SJCRH30 (cell line): ENCODE measurements at places on chromosomes 1 and 21. TPM values are rescaled to one million over a fixed set of nuclear protein-coding genes. Genes with fewer than 3 reads are reported as not detected.

DNA sequence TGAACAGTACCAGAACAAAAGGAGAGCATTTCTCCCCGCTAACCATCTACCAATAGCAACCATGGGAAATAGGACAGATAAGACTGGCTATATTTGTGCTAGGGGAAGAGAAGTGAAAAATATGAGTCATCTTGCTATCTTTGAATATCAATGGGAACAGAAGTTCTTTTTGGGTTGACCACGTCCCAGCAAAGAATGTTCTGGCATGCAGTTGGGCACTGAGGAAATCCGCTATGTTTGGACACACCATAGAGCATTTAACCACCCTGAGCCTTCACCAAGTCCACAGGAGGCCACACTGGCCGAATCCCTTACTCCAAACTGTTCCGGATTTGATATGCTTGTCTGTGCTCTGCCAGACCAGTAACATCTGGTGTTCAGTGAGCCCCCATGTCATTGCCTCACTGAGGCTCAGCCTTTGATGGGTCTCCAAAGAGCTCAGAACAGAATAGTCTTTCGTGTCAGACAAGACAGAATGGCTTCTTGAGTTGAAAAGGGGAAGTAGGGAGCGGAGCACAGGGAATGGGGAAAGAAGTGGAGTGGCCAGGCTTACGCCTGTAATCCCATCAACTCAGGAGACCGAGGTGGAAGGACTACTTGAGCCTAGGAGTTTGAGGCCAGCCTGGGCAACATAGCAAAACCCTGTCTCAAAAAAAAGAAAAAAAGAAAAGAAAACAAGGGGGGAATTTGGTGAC lies 81.4 kb downstream of the SMYD2 start:
- H3K27ac ChIP-seq, result no peak overlapping the region
- no peaks in the 10 kb centered on the region for H3K4me1 ChIP-seq
- peaks cover 39% of the 10 kb centered on the region for H3K36me3 ChIP-seq
- no peak for DNase-seq
- H3K27me3 ChIP-seq, result no peaks in the 10 kb centered on the region

DNA sequence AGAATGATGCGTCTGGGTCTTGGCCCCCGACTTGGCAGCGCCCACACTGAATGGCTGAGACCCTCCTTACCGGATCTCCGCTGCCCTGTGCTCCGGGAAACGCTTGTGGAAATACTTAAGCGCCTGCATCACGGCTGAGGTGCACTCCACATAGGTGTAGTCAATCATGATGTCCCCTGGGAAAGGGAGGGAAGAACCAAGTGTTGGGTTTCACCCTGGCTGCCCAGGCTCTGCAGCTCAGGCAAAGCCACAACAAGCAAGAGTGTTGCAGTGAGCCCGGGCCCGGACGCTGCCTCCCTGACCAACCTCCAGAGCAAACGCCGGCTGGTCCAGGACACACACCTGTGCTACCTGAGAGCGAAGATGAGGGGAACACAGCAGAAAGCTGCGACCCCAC lies 21.5 kb upstream of the SPATC1L start:
- DNase-seq, result no peak
- no peaks in the 10 kb centered on the region for H3K27me3 ChIP-seq
- no peak overlapping the region for H3K4me3 ChIP-seq

Gene TBX15
- total RNA-seq, result 58.0 and 63.1 TPM in 2 replicates

Gene C1QB
- not detected in 2 replicates for total RNA-seq

Gene PPM1J
- 0.85 and 1.2 TPM in 2 replicates for total RNA-seq

GRCh38 chr1:155051777-155052398 lies 772 bp downstream of the ADAM15 start:
- no peaks in the 10 kb centered on the region for H3K36me3 ChIP-seq
- no peaks in the 10 kb centered on the region for H3K27me3 ChIP-seq
- no peak overlapping the region for H3K27ac ChIP-seq
- peak overlapping the region; percentile 67 for H3K4me3 ChIP-seq
- DNase-seq, result peak; percentile 37

DNA sequence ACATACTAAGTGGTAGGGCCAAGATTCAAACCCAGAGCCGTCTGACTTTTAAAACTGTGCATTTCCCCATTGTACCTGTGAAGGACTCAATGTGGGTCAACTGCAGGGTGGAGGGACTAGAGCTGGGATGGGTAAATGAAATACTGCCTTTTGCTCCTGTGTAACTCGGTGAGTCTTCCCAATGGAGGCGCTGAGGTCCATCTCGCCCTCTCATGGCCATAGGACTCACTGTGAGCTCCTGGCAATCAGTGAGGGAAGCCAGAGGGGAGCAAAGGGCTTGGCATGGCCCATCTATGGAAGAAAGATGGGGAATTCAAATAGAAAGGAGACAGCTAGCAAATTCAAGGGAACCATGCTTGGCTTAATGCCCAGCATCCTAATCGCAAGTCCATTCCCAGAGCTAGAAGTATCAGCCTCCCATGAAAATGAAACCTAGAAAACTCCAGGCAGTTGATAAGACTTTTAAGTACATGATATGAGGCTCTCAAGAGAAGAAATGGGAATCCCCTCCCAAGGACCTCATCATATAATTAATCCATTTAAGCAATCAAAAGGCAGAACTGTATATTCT lies 25.4 kb upstream of the CGN start:
- no peaks in the 10 kb centered on the region for H3K36me3 ChIP-seq
- H3K27ac ChIP-seq, result no peak overlapping the region
- H3K27me3 ChIP-seq, result no peaks in the 10 kb centered on the region
- no peak overlapping the region for H3K4me3 ChIP-seq

Gene PALMD
- total RNA-seq, result 33.0 and 33.5 TPM in 2 replicates

- no peak overlapping the region for H3K27ac ChIP-seq
- H3K4me1 ChIP-seq, result no peaks in the 10 kb centered on the region
- H3K4me3 ChIP-seq, result no peak overlapping the region
- no peaks in the 10 kb centered on the region for H3K36me3 ChIP-seq
- H3K27me3 ChIP-seq, result no peaks in the 10 kb centered on the region
- no peak for DNase-seq
Observed at GRCh38 chr1:55741516-55741915, 526.4 kb upstream of the USP24 start.

Gene KRTAP24-1
- not detected in 2 replicates for total RNA-seq

DNA sequence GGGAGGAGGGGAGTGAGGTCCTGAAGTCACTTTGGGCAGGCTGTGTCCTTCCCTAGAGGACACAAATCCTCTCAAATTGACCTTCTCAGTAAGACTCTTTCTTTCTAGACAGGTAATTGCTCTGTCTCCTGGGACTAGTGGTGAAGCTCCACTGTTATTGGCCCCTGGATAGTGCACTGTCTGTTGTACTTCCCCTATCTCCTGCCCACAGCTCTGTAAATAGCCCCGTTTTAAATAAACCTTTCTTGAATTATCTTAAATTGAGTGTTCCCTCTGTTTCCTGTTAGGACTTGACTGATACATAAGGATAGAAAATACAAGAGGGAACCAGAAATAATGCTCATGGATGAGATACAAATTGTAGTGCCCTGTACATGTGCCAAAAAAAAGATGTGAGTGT lies 229.5 kb upstream of the USP24 start:
- no peak overlapping the region for H3K27ac ChIP-seq
- no peaks in the 10 kb centered on the region for H3K4me1 ChIP-seq
- H3K4me3 ChIP-seq, result no peak overlapping the region
- no peaks in the 10 kb centered on the region for H3K36me3 ChIP-seq
- peaks cover 3% of the 10 kb centered on the region; the same call in 1 of the 2 replicates for H3K27me3 ChIP-seq

GRCh38 chr1:48741380-48741779 lies 35.3 kb downstream of the BEND5 start:
- DNase-seq, result no peak
- no peak overlapping the region for H3K4me3 ChIP-seq
- H3K36me3 ChIP-seq, result peaks cover 2% of the 10 kb centered on the region; the same call in 1 of the 2 replicates
- no peaks in the 10 kb centered on the region for H3K4me1 ChIP-seq

Gene ALG14
- 4.6 and 5.5 TPM in 2 replicates for total RNA-seq

Gene PYGO2
- total RNA-seq, result 29.4 and 29.8 TPM in 2 replicates

Gene DNASE2B
- total RNA-seq, result not detected in 2 replicates

DNA sequence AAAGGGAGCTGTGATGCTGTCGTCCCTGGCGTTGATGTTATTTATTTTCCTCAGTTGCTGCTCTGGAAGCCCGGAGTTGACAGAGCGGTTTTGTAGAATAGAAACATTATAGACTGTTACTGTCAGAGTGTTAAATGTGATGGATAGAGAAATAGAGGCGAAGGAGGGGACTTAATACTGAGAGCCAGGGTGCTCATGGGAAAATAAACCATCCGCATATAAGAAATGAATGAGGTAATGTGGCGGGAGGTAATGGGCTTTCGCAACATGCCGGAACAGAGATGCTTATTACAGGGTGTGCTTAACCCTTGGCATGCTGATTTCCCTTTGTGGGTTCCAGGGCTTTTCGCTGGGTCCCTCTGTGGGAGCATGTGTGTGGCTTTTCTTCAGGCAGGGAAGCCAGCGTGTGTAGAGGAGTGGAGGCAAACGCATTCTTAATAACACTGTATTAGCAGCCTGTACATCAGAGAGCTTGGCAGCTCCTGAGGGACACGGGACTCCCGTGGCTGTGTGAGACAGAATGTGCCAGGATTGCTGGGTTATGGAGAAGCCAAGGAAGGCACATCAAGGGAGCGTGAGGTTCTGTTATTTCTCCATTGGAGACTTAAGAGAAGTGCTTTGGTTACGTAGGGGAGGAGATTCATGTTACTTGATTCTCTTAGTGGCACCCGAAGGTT lies 141.0 kb downstream of the PBX1 start:
- no peak overlapping the region for H3K27ac ChIP-seq
- H3K27me3 ChIP-seq, result no peaks in the 10 kb centered on the region
- no peaks in the 10 kb centered on the region for H3K4me1 ChIP-seq
- H3K36me3 ChIP-seq, result no peaks in the 10 kb centered on the region

DNA sequence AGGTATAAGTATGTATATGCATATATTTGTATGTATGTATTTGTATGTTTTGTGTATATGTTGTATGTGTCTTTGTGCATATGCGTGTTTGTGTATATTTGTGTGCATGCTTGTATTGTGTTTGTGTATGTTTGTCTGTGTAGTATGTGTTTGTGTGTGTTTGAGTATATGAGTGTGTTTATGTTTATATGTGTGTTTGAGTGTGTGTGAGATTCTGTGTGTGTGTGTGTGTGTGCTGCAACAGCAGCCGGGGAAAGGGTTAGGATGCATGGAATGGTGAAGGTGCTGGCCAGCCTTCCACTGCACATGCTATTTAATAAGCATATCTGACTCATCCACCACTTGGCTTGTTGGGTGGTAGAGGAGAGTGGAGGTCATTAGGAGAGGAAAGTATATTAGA lies 46.6 kb upstream of the RAB4A start:
- peaks cover 21% of the 10 kb centered on the region for H3K4me1 ChIP-seq
- DNase-seq, result peak; percentile 29
- no peaks in the 10 kb centered on the region; the same call in 1 of the 2 replicates for H3K27me3 ChIP-seq

DNA sequence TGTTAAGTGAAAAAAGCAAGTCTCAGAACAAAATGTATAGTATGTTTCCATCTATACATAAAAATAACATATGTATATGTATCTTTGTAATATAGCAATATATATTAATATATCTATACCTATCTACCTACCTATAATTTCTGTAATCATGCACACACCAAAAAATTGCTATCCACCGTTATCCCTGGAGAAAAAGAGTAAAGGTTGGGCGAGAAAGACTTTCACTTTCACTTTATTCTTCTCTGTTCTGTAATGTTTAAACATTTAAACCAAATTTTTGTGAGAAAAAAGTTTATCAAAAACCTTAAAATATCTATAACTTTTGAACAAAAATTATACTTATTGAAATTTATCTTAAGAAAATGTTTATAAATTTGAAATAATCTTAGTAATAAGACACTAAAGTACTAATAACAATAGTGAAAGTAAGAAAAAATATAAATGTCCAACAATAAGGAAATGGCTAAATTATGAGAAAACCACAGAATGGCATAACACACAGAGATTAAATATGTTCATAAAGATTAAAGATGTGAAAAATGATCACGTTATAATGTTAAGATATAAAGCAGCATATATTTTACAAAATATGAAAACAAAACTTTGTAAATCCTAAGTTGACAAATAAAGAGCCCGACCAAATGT lies 74.0 kb upstream of the LRRC53 start:
- no peaks in the 10 kb centered on the region for H3K4me1 ChIP-seq
- no peaks in the 10 kb centered on the region for H3K36me3 ChIP-seq
- DNase-seq, result no peak
- peaks cover 6% of the 10 kb centered on the region; the same call in 1 of the 2 replicates for H3K27me3 ChIP-seq
- no peak overlapping the region for H3K27ac ChIP-seq
